Hematopoietic multipotent progenitor cell treated with erythropoietin and hydrocortisone succinate and interleukin-3 and kit ligand, for 17 days (in vitro differentiated cells): ENCODE measurements at places on chromosomes 3 and 15.

GRCh38 chr15:41901431-41901830 lies 7.6 kb upstream of the SPTBN5 start:
- DNase-seq = no peak

- DNase-seq = no peak
Observed at GRCh38 chr3:65313666-65314065, 625.9 kb upstream of the ADAMTS9 start.

GRCh38 chr3:127065561-127066290 lies 82.8 kb downstream of the PLXNA1 start:
- no peak for DNase-seq

DNA sequence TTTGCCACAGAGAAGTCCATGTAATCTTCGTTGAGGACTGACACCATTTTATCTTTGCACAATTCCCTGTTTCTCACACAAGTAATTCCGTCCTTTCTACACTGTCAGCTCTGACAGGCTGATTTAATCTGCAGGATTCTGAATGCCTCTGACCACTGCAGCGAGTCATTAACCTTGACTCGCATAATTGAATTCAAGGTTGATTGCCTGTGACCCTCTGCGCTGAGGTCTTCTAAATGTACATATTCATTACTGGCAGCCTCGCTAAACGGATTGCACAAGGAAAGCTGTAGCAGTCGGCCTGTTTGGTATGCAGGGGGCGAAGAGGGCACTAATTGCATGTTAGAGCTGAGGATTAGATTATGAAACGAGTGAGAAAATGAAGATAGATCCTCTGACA lies 147.8 kb downstream of the SHOX2 start:
- DNase-seq = no peak

DNA sequence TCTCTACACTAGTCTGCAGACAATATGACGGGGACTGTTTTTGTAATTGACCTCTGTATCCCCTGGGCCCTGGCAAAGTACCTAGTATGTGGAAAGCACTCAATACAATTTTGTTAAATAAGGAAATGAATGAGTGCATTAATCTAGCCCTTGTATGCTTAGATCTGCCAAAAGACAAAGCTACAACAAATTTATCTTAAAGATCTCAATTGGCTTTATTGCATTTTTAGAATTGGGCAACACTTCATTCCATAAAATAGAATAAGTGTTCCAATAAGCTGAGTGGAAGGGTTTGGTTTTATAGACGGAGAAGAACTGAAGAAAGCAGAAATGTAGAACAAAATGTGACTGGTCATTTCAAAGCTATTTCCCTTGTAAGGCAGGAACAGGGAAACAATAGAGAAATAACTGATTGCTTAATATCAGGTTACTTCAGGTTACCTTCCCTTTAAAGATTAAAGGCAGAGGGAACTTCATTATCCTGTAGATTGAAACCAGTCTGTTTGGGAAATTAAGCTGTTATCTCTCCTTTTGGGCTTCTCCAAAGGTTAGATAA lies 108.3 kb upstream of the MME start:
- no peak for DNase-seq

- DNase-seq = no peak
Observed at GRCh38 chr3:69752241-69752640, 13.0 kb downstream of the MITF start.

- no peak for DNase-seq
Observed at GRCh38 chr3:32480604-32481003, 22.0 kb downstream of the CMTM6 start.

DNA sequence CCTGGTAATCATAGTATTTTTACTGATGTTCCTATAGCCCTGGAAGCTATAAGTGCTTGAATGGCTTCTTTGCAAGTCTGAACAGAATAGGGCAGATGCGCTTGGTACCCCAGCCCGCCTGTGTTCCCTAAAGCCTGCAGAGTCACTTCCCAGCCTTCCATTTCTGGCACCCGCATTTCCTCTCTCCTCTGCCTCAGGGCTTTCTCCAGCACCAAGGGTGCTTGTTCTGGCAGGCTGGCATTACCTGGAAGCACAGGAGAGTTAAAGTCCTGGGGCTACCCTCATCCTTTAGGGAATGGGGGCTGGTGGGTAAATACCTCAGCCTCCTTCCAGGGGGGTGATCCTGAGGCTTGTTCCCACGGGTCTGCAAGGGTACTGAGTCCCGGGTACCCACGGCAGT lies 7.4 kb upstream of the CHRNA3 start:
- no peak for DNase-seq

GRCh38 chr3:47664519-47664918 lies 85.9 kb upstream of the CSPG5 start:
- DNase-seq = no peak
